ENCODE measurements at places on chromosomes 6 and 20.
A peak's percentile ranks its signal among the peaks of the same experiment; 100 is the strongest.

DNA sequence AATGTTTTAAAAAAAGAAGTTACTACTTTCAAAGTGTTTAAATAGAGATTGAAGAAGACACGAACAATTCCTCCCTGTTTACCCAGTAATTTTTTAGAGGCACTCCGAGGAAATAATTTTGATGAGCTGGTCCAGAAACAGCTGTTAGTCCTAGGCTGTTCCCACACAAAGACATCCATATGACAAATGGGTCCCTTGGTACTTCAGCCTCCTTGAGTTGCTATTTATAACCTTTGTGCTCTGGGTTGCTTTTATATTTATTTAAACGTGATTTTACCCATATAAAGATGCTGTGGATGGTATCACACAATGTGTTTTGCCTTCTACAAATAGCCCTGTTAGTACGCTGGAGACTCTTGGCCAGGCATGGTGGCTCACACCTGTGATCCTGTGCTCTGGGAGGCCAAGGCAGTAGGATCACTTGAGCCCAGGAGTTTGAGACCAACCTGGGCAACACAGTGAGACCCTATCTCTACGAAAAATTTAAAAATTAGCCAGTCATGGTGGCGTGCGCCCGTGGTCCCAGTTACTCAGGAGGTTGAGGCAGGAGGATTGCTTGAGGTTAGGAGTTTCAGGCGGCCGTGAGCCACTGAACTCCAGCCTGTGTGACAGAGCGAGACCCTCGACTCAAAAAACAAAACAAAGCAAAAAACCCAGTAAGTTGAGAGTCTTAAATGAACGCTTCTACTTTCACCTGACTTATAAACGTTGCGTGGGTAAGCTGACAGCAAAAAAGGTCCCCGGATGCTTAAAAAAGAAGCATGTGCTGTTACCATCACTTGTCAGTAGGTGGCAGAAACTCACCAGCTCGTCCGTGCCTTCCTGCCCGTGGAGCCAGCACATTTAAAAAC lies 56.9 kb upstream of the ARMH2 start:
- peak; percentile 86 for DNase-seq

- DNase-seq = no peak
Observed at GRCh38 chr6:10268111-10268510, 146.8 kb downstream of the TFAP2A start.

GRCh38 chr20:8150591-8150990 lies 18.5 kb downstream of the PLCB1 start:
- no peak for DNase-seq

DNA sequence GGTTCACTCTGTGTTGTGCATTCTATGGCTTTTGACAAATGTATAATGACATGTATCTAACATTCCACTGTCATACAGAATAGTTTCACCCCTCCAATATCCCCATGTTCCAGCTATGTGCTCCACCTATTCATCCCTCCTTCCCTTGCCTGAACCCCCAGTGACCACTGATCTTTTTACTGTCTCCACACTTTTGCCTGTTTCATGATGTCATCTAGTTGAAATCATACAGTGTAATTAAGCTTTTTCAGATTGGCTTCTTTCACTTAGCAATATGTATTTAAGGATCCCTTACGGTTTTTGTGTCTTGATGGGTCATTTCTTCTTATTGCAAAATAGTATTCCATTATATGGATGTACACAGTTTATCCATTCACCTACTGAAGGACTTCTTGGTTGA lies 39.8 kb downstream of the TGM6 start:
- DNase-seq = no peak

- no peak for DNase-seq
Observed at GRCh38 chr6:157270308-157270707, 53.0 kb downstream of the TMEM242 start.

DNA sequence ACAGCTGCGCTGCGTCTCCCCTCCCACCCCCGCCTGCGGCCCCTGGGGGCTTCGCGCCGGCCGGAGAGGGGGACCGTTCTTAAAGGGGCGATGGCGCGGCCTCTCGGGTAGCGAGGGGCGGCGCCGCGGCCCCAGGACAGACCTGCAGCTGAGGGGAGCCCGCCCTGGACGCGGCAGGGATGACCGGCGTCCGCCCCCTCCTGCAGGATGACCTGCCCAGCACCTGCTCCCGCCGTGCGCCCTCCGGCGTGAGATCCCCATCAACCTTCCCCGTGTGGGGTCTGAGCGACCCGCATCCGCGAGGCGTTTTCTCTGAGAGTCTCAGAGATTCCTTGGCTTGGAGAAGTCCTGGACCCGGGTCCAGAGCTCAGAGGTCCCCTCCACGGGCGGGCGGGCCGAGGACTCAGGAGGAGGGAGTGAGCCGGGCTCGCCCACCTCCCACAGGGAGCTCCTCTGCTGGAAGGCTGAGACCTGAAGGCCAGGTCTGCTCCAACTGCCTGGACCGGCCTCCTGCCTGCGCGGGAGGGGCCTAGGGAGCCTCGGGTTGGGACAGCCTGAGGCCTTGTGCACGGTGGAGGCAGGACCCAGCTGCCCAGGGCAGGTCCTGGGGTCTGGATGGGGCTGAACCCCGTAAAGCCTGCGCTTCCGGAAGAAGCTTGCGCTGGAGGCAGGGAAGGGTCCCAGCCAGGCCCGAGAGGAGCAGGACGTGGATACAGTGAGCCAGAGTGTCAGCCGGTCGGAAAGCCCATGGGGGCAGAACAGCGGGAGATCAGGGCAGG lies 532 bp upstream of the NKAIN4 start:
- no peak for DNase-seq

- no peak for DNase-seq
Observed at GRCh38 chr6:53768636-53769035, 26.2 kb upstream of the LRRC1 start.

DNA sequence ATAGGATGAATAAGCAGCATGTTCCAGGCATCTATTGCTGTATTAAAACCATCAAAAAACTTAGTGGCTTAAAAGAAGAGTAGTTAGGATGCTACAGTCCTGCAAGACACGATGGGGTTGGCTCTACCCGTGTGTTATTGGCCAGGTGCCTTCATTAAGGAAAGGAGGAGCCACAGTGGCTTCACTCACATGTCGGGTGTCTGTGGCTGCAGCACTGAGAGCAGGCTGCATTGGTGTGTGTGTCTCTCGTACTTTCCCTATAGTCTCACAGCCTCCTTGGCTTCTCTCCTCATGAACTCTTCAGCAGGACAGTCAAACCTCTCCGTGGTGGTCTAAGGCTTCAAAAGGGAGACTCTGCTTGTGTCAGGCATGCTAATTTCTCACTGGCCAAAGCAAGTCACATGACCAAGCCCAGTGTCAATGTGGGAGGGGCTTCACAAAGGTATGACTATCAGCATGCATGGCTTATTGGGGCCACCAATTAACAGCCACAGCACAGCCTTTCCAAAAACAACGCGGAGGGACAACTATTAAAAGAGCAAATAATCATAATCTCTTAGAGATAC lies 402.8 kb downstream of the KIF16B start:
- DNase-seq = no peak

- peak; percentile 68 for DNase-seq
Observed at GRCh38 chr20:51554538-51555165, 12.1 kb upstream of the NFATC2 start.

GRCh38 chr20:61253264-61253639 lies 1.2 kb downstream of the CDH4 start:
- DNase-seq = peak; percentile 34

- peak; percentile 26 for DNase-seq
Observed at GRCh38 chr6:21137700-21138335, 455.7 kb upstream of the SOX4 start.

GRCh38 chr20:43032459-43032858 lies 157.2 kb downstream of the PTPRT start:
- DNase-seq = no peak

DNA sequence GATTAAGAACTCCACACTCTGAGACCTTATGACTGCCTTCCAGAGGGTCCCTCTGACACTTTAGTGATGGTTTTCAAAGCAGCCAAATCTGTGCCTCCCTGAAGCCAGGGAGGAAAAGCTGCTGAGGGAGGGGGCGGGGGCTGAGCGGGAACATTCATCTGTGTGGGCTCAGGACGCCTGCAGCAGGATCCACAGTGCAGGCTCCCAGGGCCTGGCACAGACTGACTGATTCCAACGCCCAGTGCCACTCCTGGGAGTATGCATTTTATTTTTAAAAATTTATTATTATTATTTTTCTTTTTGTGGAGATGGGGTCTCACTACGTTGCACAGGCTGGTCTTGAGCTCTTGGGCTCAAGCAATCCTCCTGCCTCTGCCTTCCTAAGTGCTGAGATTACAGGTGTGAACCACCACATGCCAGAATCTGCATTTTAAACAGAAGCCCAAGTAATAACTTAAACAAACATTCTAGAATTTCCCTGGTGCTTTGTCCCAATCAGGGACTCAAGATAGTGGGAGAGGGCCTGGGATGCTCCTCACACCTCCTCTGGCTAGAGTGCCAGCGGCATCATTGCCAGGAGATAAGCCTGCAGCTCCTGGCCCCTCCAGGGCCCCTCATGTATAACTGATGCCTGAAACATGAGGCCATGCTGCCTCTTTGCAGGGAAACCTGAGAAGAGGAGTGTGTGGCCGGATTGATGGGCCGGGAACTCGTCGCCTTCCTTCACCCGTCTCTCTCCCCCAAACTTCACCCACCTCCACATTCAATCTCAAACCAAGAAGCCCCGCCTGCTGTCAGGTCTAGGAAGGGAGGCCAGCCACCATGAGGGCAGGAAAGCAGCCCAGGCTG lies 438 bp upstream of the TMC2 start:
- DNase-seq = no peak

Data from LHCN-M2 (cell line).